Hippocampal formation (tissue), 2 donors: ENCODE measurements at places on chromosomes 1 and 21.

DNA sequence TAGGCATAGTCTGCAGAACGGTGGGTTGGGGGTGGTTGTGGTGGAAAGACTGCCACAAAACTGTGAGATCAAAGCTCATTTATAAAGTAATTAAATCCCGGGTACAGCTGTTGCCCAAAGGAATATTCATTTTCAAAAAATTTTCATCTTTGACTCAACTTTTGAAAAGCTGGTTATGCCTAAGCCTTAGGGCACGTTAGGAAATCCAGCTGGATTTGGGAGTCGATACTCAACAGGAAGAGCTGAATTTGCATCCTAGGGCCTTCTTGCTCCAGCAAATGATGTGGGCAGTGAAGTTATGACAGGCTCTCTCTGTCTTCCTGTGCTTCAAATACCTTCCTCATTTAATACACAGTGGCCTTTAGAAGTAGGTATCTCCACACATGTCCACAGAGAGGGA is 31.7 kb downstream of the ZP4 start:
- no peak for DNase-seq

GRCh38 chr1:64934115-64934877 is 32.1 kb downstream of the JAK1 start:
- DNase-seq: no peak

GRCh38 chr1:171890131-171890530 is 48.8 kb downstream of the DNM3 start:
- DNase-seq: no peak

DNA sequence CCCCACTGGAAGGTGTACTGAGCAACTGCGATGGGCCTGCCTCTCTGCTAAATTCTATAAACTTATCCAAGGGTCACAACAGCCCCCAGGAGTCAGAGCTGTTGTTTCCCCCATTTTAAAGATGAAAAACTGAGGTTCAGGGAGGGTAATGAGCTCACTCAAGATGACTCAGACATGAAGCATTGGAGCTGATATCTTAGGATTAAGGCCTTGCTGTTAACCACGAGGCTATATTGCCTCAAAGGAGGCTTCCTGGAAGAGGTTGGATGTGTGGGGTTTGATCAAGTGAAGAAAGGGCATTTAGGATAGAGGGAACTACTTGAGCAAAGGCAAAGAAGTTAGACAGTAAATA is 6.7 kb downstream of the LDLRAP1 start:
- no peak for DNase-seq

GRCh38 chr21:31273278-31273677 is 70.8 kb downstream of the TIAM1 start:
- DNase-seq: no peak
